ENCODE measurements at places on chromosomes 1 and 21. TPM values are rescaled to one million over a fixed set of nuclear protein-coding genes. Genes with fewer than 3 reads are reported as not detected.

GRCh38 chr1:51726051-51726450 lies 109.2 kb downstream of the OSBPL9 start:
- DNase-seq, result no peak
- no peak overlapping the region for H3K4me3 ChIP-seq
- peak overlapping the region; percentile 79 for H3K27ac ChIP-seq

- H3K4me1 ChIP-seq, result no peaks in the 10 kb centered on the region
- H3K27me3 ChIP-seq, result no peaks in the 10 kb centered on the region
- H3K27ac ChIP-seq, result no peak overlapping the region
- no peak for DNase-seq
- H3K4me3 ChIP-seq, result no peak overlapping the region
- H3K36me3 ChIP-seq, result no peaks in the 10 kb centered on the region
Measured at GRCh38 chr1:180515364-180515763, 13.0 kb upstream of the ACBD6 start.

DNA sequence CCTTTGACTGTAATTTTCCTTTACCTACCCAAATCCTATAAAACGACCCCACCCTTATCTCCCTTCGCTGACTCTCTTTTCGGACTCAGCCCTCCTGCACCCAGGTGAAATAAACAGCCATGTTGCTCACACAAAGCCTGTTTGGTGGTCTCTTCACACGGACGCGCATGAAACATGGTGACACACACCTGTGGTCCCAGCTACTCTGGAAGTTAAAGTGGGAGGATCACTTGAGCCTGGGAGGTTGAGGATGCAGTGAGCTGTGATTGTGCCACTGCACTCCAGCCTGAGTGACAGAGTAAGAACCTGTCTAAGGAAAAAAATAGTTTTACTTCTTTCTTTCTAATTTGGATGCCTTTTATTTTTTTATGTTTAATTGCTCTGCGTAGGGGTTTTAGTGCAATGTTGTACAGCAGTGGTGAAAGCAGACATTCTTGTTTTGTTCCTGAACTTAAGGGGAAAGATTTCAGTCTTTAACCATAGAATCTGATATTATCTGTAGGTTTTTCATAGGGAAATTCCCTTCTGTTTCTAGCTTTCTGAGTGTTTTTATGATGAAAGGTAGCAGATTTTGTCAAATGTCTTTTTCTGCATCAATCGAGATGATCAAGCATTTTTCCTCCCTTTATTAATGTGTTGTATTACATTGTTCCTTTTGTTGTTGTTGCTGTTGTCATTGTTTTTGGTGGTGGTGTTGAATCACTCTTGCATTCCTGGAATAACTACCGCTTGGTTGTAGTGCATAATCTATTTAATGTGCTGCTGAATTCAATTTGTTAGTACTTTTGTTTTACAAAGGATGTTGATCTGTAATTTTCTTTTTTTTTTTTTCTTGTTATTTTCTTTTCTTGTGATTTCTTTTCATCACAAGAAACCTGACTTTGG lies 497.4 kb downstream of the DISC1 start:
- H3K4me1 ChIP-seq, result no peaks in the 10 kb centered on the region
- H3K27me3 ChIP-seq, result no peaks in the 10 kb centered on the region
- H3K36me3 ChIP-seq, result no peaks in the 10 kb centered on the region
- DNase-seq, result no peak
- H3K4me3 ChIP-seq, result no peak overlapping the region
- H3K27ac ChIP-seq, result no peak overlapping the region

The AUNIP gene
- total RNA-seq, result not detected

The GNG12 gene
- 52.2 TPM for total RNA-seq

The NTMT2 gene
- not detected for total RNA-seq

The TTC39A gene
- 6.5 TPM for total RNA-seq

The ACOT11 gene
- 0.74 TPM for total RNA-seq

The PPIAL4G gene
- not detected for total RNA-seq

The MPZ gene
- 2.7 TPM for total RNA-seq
